ENCODE measurements at places on chromosomes 4 and X. TPM values are rescaled to one million over a fixed set of nuclear protein-coding genes. Genes with fewer than 3 reads are reported as not detected.

DNA sequence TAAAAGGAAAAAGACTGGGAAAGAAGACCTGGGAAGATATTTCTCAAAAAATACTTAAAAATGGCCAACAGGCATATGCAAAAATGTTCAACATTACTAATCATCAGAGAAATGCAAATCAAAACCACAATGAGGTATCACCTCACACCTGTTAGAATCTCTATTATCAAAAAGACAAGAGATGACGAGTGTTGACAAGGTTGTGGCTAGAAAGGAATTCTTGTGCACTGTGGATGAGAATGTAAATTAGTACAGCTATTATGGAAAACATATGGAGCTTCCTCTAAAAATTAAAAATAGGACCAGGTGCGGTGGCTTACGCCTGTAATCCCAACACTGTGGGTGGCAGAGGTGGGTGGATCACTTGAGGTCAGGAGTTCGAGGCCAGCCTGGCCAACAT, 50.0 kb downstream of the C4orf46 start:
- DNase-seq: no peak

- no peak for DNase-seq
Observed at GRCh38 chr4:83552083-83552482, 16.2 kb downstream of the GPAT3 start.

DNA sequence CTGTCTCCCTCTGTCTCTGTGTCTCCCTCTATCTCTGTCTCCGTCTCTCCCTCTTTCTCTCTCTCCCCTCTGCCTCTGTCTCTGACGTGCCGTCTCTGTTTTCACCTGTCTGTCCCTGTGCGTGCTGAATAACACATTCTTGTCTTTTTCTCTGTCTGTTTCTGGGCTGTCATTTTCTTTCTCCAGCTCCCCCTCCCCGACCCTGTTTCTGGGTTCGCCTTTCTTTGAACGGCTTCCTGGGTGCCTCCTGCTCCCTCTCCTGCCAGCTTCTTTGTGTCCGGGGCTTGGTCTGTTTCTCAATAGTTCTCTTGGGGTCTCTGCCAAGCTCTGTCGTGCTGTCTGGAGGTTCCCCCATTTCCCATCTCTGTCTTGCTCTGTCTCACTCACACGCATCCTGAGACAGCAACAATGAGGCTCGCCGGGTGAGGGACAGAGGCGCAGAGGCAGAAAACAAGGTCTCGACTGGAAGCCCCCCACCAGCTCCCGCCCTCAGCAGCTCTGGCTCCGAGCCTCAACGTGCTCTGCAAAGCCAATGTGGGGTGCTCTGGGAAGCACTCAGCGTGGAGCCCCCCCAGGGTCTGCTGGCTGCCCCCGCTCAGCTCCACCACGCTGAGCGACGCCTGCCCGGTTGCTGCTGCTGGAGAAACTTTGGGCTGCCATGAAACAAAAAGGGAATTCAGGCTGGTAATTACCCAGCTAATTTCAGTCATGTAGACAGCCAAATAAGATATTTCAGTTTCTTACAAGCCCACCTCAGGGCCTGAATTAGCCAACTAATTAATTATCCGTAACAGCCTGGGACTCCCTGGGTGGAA, 3.4 kb downstream of the CPLX1 start:
- no peak for DNase-seq

BANK1 gene
- total RNA-seq: 0.10 TPM

Data from left lobe of liver (tissue), 2 donors.